Mesangial cell (primary cell): ENCODE measurements at places on chromosomes 3 and 15. TPM values are rescaled to one million over a fixed set of nuclear protein-coding genes. Genes with fewer than 3 reads are reported as not detected.

Gene CYP8B1
- total RNA-seq, result not detected in 2 replicates

Gene GRM7
- under 0.01 TPM in 1 of 2 replicates, not detected in the other for total RNA-seq

Gene XRN1
- 9.1 and 11.0 TPM in 2 replicates for total RNA-seq

Gene WDR72
- total RNA-seq, result 1.6 and 3.2 TPM in 2 replicates

Gene MAN2C1
- total RNA-seq, result 62.9 and 104 TPM in 2 replicates

Gene DYNC1LI1
- 22.7 and 27.4 TPM in 2 replicates for total RNA-seq

Gene GABRR3
- not detected in 2 replicates for total RNA-seq

Gene TNIK
- 8.5 and 18.4 TPM in 2 replicates for total RNA-seq

Gene LINGO1
- 0.16 and 0.76 TPM in 2 replicates for total RNA-seq

Gene CFAP91
- total RNA-seq, result 2.0 and 3.2 TPM in 2 replicates

Gene ANKRD34C
- not detected in 2 replicates for total RNA-seq

Gene PCOLCE2
- total RNA-seq, result 1.0 and 2.9 TPM in 2 replicates

Gene GOLGA8J
- total RNA-seq, result not detected in 2 replicates

Gene FBN1
- 137 and 199 TPM in 2 replicates for total RNA-seq

Gene EPHB3
- 0.13 and 0.16 TPM in 2 replicates for total RNA-seq

Gene PRRT3
- total RNA-seq, result 0.98 and 6.0 TPM in 2 replicates

Gene CASR
- total RNA-seq, result 2.2 TPM in 1 of 2 replicates, not detected in the other

Gene HTR3E
- not detected in 2 replicates for total RNA-seq

Gene ROBO1
- 38.3 and 63.5 TPM in 2 replicates for total RNA-seq

Gene CCR1
- not detected in 2 replicates for total RNA-seq

Gene MED12L
- total RNA-seq, result 0.49 and 0.63 TPM in 2 replicates

Gene ACAA1
- 43.3 and 64.4 TPM in 2 replicates for total RNA-seq

Gene PARP15
- 0.25 TPM in 1 of 2 replicates, not detected in the other for total RNA-seq

Gene GOLGA6D
- total RNA-seq, result not detected in 2 replicates
